ENCODE measurements at places on chromosomes 13 and 19.
A peak's percentile ranks its signal among the peaks of the same experiment; 100 is the strongest.

DNA sequence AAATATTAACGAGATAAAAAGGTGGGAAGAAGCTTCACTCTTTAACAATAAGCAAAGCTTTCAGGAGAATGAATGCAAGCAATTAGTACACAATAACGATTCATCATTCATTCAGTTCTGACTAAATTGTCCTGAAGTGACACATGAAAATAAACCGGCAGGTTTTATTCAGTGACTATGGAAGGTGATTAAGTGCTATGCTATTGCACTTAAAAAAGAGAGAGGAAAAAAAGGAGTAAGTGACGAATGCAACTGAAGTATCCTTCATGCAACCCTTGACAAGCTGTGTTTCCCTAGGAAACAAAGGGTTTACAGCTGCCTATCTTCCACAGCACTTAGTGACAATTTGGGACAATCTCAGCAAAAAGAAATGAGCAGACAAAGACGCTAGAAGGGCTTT, 1.4 kb downstream of the LIG4 start:
- DNase-seq = no peak

DNA sequence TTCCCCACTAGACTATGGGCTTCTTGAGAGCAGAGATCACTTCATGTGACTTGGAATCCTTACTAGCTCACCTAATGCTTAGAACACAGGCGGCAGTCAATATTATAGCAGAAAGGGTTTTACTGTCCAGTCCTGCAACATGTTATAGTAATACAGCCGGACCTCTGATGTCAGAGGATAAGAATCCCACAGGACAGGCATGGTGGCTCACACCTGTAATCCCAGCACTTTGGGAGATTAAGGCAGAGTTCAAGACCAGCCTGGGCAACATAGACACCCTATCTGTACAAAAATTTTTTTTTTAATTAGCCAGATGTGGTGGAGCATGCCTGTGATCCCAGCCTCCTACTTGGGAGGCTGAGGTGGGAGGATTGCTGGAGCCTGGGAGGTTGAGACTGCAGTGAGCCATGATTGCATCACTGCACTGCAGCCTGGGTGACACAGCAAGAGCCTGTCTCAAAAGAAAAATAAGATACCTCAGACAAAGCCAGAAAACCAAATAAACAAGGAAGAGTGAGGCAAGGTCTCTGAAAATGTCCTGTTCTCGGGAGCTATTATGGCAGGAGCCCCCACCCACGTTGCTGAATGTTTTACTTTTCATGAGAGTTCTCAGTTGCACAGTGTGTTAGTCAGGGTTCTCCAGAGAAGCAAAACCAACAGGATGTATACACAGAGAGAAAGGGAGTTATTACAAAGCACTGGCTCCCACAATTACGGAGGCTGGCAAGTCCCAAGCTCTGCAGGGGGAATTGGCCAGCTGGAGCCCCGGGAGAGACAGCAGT, 100.8 kb downstream of the UBL3 start:
- DNase-seq = no peak

DNA sequence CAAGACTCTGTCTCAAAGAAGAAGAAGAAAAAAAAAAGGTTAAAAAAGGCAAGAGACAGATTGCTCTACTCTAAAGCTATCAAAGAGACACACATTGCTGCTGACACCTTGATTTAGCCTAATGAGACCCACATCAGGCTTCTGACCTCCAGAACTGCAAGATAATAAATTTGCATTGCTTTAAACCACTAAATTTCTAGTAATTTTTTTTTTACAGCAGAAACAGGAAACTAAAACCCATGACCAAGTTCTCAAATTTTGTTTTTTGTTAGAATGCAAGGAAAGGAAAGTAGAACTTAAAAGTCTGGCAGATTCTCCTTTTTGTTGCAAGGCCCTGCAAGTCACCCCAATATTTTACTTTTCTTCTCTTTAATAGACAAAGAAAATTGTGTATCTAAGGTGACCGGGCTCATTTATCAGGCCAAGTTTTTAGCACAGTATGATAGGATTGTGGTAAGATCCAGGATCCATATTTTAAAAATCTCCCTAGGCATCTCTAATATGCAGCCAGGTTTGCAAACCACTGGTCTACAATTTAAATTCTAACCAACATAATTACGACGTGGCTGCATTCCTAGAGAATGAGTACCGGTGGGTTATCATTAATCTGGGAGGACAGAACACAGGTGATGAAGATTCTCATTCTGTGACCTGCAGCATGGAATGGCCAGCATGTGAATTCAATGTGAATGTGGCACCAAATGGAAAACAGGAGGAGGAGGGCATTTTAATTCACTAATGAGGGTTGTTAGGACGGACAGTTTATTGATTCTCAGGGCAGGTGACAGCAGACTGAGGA, 56.7 kb upstream of the MED4 start:
- peak; percentile 13 for DNase-seq

GRCh38 chr19:9058905-9059667, 27.8 kb upstream of the OR1M1 start:
- no peak for DNase-seq

All from astrocyte of the cerebellum (primary cell).